ENCODE measurements at places on chromosomes 7 and 10.

DNA sequence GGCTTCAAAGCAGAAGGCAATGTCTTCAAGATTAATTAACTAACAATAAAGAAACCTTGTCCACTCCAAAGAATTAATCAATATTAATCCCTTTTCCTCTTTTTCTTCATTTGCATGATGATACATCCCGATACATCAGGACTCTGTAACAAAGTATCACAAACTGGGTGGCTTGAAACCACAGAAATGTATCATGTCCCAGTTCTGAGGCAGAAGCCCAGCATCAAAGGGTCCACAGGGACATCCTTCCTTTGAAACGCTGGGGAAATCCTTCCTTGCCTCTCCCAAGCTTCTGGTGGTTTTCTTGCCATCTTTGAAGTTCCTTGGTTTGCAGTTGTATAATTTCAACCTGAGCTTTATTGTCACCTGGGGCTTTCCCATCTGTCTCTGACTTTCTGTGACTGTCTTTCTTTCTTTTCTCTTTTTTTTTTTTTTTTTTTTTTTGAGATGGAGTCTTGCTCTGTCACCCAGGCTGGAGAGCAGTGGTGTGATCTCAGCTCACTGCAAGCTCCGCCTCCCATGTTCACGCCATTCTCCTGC, 210.2 kb upstream of the ADARB2 start:
- DNase-seq, result no peak

- peak; percentile 23 for DNase-seq
These were observed 5.1 kb downstream of the HABP2 start for GRCh38 chr10:113557903-113558321.

GRCh38 chr10:49364747-49365146, 31.1 kb downstream of the DRGX start:
- DNase-seq, result no peak

GRCh38 chr10:129404091-129404490, 63.0 kb upstream of the MGMT start:
- no peak for DNase-seq

DNA sequence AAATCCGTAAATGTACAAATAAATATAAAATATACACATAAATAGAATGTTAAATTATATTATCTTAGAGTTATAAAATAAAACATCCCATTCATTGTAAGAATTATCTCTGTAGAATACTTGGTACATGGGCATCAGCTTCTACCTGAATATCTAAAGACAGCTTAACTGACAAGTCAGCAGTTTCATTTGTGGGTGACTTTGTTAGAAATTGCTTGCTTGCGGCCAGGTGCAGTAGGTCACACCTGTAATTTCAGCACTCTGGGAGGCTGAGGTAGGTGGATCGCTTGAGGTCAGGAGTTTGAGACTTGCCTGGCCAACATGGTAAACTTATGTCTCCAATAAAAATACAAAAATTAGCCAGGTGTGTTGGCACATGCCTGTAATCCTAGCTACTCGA, 14.6 kb downstream of the PCGF6 start:
- DNase-seq, result no peak

DNA sequence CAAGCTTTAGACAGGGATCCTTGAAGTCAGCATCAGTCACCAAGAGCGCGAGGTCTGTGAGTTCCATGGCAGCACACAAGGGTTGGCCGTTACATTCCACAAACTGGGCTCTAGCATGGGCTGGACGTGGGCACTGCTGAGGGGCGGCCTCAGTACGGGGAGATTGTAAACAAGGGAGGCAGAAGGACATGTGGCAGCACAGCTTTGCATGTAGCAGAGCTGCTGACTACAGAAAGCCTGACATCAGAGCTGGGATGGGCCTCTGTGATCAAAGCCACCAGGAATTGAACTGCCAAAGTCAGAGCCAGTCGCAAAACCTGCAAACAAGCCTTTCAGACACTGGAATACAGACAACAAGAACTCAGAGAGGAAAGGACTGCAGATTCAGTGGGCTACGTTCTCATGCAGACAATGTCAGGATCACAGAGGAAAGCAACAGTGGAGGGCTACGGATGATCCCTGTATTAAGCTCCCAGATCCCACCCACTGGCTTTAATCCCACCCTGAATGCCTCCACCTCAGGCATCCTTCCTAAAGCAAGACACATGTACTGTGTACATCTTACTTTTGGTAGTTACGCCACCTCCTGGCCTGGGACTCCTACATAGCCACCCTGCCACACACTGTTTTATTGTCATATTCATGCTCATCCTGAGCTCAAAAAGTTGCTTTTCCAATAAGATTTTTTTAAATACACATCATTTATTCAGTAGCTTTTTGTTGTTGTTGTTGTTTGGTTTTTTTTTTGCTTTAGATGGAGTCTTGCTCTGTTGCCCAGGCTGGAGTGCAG, 291.1 kb upstream of the IMMP2L start:
- no peak for DNase-seq

- no peak for DNase-seq
These were observed 6.5 kb upstream of the WDR86 start for GRCh38 chr7:151416112-151416940.

DNA sequence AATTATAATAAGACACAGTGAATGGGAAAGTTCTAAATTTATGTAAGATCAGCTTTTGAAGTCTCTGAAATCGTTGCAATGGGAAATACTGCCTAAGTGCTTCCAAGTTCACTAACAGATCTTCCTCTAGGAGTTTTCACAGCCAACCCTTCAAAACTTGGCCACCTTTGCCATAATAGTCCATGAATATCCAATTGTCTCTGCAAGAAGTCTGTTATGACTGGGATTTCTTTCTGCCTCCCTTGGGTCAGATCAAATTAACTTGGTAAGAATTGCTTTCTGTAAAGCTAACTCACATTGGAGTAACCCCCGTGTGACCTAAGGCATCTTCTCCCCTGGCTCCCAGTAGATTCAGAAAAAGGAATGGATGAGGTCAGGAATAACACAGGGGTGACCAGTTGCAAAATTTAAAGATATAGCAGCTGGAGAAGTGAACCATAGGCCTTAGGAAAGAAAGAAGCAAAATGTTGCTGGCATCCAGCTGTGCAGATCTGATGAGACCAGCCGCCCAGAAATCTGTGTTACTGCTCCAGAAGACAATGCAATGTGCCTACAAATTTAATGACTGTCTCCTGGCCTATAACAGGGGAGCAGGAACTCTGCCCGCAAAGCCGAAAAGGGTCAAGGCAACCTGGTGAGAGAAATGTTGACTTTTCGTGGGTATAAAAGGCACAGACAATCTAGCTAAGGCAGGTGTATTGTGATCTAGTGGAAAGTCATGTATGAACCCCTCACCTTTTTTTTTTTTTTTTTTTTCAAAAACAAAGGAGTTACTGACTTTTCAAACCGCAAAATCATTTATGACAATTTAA, 7.5 kb upstream of the OPTN start:
- no peak for DNase-seq

GRCh38 chr10:4607681-4608080, 218.3 kb upstream of the AKR1E2 start:
- no peak for DNase-seq

- DNase-seq, result no peak
These were observed 157.3 kb downstream of the NOC3L start for GRCh38 chr10:94205396-94205831.

GRCh38 chr7:138967159-138967558, 14.0 kb downstream of the KIAA1549 start:
- DNase-seq, result no peak

GRCh38 chr7:25517906-25518305, 289.6 kb upstream of the NPVF start:
- no peak for DNase-seq

GRCh38 chr7:99143521-99143852, 421 bp downstream of the SMURF1 start:
- no peak for DNase-seq

GRCh38 chr7:14717816-14718215, 184.7 kb downstream of the DGKB start:
- no peak for DNase-seq

DNA sequence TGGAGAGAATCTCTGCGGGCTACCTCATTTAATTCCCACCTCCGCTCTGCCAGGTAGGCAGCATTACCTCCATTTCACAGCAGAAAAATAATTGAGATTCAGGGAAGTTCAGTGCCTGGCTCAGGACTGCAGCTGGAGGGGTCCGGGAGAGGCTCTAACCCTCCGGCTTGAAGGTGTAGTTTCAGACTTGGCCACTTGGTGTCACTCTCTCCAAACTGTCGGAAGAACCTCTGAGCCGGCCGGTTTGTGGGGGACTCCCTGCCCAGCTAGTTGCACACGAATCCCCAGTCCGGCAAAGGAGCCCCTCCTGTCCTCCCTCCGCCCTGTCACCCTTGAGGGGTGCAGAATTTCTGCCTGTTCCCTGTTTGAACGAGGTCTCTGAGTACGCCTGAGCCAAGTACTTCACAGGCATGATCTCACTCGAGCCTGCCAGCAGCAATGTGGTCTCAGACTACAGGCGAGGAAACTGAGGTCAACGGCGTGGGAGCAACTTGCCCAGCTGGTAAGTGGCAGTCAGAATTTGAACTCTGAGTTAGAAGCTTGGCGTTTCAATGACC, 144.7 kb upstream of the ZNF716 start:
- DNase-seq, result no peak

- no peak for DNase-seq
These were observed 161.0 kb downstream of the HERPUD2 start for GRCh38 chr7:35533902-35534301.

- no peak for DNase-seq
These were observed 13.5 kb downstream of the CRTAC1 start for GRCh38 chr10:98016772-98017475.

GRCh38 chr10:50211670-50212069, 39.6 kb downstream of the ASAH2 start:
- no peak for DNase-seq

DNA sequence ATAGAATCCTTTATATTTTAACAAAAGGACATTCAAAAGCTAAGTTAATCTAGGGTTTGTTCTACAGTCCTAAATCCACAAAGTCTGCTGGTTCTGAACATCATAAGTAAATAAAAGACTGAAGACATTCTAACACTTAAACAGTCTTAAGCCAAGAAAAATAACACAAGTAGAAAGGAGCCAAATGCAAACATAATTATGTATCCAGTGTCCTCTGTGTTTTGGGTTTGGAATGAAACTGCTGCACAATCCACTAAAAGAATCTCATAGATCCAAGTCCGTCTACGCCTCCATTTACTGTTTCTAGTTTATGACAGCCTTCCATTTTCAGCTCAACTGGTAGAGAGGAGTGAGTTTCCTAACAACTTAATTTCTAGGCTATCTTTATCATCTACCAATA, 623.6 kb upstream of the FZD8 start:
- no peak for DNase-seq

DNA sequence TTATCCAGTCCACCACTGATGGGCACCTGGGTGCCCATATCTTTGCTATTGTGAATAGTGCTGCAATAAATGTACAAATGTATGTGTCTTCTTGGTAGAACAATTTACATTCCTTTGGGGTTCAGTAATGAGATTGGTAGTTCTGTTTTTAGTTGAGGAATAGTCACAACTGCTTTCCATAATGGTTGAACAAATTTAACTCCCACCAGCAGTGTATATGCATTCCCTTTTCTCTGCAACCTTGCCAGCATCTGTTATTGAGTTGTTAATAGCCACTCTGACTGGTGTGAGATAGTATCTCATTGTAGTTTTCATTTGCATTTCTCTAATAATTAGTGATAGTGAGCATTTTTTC, 27.8 kb downstream of the COA1 start:
- no peak for DNase-seq

- no peak for DNase-seq
These were observed 130.1 kb upstream of the EGR2 start for GRCh38 chr10:62946278-62946677.
